ENCODE measurements at places on chromosomes 6 and 20.

- no peak for DNase-seq
Measured at GRCh38 chr6:491233-491632, 99.7 kb downstream of the IRF4 start.

- no peak for DNase-seq
Measured at GRCh38 chr6:53148684-53149083, at the start of gene GCM1. Gene GCM1, minus strand, starts transcription at chr6:53148841. Its CDS starts 3,209 bp downstream, at chr6:53145632.

DNA sequence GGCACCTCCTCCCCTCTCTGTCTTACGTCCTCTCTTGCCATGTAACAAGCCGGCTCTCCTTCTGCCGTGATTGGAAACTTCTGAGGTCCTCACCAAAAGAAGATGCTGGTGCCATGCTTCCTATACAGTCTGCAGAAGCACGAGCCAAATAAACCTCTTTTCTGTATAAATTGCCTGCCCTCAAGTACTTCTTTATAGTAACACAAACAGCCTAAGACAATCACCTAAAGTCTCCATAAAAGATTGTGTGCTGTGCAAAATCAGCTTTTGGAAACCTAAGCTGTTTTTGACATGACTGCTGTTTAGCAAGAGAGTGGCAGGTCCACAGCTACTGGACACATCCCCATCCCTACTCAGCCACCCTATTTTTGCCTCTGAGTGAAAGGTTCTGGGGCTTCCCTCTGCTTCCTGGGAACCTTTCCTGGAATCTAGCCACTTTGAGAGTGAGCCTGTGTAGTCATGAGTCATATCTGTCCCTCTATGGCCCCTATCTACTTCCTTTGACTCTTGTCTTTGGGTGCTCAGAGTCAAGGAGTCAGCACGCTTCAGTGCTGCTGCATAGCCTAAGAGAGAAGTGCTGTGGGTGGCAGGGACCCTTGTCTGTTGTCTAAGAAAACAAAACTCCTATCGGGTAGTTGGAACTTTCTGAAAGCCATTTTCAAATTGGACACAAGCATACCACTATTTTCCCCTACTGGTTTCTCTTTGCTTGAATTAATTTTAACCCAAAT, 110.0 kb downstream of the PPP1R14C start:
- DNase-seq = no peak

DNA sequence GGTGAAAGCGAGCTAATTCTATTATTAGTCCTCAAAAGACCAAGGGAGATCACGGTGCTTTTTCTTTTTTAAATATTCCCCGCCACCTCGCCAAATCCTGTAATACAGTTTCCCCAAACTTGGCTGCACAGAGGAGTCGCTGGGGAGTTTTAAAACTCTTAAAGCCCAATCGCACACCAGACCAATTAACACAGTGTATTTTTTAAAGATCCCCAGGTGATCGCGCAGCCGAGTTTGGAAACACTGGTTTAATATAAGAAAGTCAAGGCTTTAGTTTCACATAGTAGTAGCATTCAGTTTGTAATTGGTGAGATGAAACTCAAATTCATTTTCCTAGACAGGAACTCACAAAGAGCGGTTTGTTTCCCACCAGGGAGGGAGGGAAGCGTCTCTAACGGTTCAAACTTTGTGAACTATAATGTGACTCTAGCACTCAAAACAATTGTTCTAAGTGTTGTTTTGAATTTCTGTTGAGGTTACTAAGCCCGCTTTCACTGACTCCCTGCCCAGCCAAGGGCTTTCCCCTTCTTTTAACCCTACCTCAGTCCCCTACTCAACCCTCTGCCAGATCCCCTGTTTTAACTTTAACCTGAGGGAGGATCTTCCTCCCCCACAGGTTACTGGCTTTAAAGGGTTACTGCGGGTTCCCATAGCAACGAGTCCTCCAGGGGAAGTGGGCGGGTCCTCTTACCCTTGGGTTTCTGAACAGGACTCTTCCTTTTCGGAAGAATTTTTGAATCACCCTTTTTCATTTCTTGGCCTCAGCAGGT, 25.7 kb upstream of the BTBD3 start:
- DNase-seq = peak; percentile 26

DNA sequence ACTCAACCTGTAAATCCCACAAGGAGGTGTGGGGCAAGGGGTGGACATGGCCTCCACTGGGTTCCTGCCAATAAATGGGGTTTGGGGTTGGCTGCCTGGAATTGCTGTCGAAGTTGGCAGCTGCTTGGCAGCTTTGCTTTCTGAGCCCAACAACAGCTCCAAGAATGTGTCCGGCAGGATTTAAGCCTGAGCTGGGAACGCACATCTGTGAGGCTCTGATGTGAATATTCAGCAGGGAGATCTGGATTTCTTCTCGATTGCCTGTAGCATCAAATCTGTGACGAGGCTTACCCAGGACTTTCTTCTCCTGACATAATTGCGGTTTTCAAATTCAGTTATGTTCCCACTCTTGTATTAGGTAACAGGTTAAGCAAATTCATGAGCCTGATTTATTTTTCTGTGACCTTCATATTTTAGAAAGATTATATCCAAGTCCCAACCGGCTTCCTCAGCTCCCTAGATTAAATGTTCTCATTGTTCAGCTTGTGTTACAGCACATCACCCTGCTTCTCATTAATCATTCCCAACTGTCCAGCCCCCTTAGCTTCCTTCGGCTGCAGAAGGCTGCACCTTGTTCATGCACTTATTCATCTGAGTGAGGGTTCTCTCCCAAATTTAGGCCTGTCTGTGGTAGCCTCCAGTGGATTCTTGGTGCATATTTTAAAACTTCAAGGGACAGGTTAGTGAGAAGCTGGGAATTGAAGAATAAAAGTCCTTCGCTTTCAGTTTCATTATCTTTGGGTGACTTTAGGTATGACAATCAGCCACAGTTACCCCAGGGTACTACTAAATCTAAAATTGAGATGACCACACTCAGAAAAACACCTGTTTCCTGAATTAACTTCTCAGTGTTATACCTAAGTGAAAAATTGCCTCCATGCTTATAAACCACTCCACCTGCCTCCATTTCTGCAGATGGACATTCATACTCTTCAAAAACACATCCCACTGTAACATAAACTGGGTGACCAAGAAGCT, 310.0 kb downstream of the ESR1 start:
- no peak for DNase-seq

- no peak for DNase-seq
Measured at GRCh38 chr6:116797585-116797984, 31.3 kb downstream of the GPRC6A start.

DNA sequence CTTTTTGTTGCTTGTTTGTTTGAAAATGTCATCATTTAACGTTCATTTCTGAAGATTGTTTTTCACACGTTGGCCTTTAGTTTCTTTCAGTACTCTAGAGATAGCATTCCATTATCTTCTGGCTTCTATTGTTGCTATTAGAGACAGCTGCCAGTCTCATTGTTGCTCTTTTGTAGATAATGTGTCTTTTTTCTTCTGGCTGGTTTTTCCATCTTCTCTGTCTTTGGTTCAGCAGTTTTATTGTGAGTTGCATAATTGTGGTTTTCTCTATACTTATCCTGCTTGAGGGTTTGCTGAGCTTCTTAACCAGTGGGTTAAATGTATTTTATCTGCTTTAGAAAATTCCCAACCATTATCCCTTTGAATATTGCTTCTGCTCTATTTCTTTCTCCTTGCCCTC, 23.2 kb upstream of the AIG1 start:
- DNase-seq = no peak

DNA sequence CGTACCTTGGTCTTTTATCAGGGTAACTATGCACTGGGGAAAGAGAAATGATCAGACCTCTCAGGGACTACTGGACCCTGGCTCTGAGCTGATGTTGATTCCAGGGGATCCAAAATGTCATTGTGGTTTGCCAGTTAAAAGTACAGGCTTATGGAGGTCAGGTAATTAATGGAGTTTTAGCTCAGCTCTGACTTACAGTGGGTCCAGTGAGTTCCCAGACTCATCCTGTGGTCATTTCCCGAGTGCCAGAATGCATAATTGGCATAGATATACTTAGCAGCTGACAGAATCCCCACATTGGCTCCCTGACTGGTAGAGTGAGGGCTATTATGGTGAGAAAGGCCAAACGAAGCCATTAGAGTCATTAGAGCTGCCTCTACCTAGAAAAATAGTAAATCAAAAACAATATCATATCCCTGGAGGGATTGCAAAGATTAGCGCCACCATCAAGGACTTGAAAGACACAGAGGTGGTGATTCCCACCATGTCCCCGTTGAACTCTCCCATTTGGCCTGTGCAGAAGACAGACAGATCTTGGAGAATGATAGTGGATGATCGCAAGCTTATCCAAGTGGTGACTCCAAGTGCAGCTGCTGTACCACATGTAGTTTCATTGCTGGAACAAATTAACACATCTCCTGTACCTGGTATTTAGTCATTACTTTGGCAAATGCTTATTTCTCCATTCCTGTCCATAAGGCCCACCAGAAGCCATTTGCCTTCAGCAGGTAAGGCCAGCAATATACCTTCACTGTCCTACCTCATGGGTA, 152.4 kb downstream of the THBS2 start:
- DNase-seq = no peak

GRCh38 chr6:99612551-99613408, 6.1 kb downstream of the PRDM13 start:
- no peak for DNase-seq

DNA sequence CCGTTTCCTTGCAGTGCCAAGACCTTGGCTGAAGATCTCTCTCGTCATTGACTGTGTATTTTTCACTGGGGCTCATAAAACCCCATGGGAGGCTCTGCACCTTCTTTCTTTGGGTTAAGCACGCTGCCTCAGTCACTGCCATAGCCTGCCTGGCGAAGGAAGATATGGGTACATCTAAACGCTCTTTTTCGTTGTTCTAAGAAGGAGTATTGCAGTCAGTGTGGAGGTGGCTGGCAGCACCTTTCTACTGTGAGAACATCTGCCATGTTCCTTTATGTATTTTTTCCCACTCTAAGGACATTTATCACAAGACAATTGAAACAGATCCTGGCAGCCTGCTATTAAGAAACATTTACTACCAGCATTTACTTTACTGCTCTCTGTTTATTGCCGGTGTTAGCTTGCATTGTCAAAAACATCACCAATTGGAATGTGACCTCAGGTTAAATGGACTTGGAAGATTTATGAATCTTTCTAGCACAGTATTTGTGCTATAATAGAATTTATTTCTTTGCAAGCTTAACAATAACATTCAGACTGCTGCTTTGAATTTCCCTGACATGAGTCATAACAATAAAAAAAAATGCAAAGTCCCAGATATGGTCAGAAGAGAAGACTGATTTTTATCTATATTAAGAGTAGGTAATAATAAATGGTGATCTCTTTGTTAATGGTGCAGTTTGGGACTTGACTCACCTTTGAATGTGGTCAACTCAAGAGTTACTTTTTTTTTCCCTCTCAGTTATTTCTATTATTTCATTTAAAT, 62.2 kb upstream of the CLDN20 start:
- DNase-seq = no peak

- DNase-seq = no peak
Measured at GRCh38 chr6:91761621-91762020, 1174.7 kb upstream of the MAP3K7 start.

DNA sequence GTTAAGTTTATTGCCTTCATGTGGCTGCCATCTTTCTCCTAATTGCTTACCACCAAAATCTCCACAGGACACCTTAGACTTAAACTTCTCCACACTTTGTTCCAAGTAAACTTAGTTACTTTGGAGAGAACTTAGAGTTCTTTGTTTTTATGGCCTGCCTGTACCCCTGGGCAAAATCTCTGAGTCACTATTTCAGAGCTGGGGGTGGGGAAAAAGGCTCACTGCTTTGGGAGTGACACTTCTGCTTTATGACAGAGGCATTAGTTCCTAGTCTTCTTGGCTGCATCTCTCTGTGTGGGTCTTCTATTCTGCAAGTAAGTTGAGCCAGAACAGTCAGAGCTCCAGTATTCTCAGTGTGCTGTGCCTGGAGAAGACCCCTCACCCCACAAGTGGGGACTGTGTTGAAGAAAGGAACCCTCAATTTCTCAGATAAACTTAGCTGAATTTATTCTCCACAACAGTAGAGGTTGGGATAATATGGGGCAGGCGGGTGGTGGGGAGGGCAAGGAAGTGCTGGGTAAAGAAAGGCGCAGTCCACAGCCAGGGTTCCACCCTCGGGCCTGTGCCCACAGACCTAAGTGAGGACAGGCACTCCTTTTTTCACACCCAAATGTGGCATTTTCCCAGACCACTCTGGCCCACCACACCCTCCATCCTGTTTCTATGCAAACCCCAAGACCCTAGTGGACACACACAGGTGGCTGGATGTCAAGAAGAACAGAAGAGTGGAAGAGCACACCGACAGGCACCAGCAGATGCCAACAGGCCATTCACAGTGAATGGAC, 636.6 kb upstream of the MAN1A1 start:
- DNase-seq = no peak

GRCh38 chr6:146526192-146526591, 17.4 kb upstream of the RAB32 start:
- no peak for DNase-seq

GRCh38 chr6:125717120-125717731, 32.2 kb upstream of the HEY2 start:
- DNase-seq = no peak

DNA sequence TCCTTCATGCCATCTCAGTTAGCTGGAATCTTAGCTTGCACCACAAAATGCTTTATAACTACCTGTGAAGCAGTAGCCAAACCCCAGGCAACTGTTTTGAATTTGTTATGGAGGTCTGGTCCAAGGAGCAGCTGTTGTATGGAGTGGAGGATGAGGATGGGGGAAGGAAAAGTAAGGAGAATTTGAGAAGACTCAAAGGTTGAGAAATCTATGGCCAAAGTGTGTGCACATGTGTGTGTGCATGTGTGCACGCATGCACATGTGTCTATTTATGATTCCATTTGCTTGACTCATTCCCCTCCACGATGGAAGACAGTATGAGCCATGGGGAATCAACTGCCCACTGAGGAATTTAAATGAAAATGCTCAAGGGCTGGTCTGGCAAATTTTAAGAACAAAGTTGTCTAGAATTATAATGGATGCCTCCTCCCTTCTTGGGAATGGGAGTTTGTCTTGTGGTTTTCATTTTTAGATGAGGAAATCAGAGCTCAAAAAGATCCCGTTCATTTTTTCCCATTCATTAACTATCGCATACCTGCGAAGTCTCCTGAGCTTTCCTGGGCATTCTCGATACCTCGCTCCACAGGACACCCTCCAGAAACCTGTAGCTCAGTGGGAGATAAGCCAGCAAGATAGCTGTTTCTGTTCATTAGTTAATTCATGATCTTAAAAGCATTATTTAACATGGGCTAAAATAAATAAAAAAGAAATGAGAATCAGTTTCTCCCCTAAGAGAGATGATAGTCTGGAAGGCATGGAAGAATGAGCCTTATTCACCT, 152.3 kb upstream of the NEDD9 start:
- DNase-seq = no peak

DNA sequence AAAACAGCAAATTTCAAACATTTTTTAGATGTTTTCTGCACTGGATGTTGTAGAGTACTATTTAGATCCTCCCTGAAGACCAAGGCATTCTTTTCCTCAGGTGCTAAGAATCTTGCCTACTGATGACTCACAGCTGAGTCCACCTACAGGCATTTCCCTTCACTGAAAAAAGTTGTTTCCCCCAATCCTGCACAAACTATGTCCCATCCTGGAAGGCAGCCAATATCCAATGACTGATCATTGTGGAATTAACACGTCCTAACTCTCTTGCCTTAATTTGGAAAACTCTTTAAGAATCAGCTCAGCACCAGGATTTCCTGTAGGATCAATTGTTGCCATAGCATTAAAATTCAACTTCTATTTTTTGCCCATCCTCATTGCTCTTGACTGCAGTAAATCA, 268.4 kb upstream of the IRAK1BP1 start:
- no peak for DNase-seq

- no peak for DNase-seq
Measured at GRCh38 chr20:36344517-36345132, 38.5 kb downstream of the DLGAP4 start.
